ENCODE measurements at places on chromosomes 2 and 18. TPM values are rescaled to one million over a fixed set of nuclear protein-coding genes. Genes with fewer than 3 reads are reported as not detected.
A peak's percentile ranks its signal among the peaks of the same experiment; 100 is the strongest.

Gene REG1B
- total RNA-seq, result not detected

- DNase-seq, result no peak
These were observed 11.9 kb downstream of the ELP2 start for GRCh38 chr18:36141576-36141975.

DNA sequence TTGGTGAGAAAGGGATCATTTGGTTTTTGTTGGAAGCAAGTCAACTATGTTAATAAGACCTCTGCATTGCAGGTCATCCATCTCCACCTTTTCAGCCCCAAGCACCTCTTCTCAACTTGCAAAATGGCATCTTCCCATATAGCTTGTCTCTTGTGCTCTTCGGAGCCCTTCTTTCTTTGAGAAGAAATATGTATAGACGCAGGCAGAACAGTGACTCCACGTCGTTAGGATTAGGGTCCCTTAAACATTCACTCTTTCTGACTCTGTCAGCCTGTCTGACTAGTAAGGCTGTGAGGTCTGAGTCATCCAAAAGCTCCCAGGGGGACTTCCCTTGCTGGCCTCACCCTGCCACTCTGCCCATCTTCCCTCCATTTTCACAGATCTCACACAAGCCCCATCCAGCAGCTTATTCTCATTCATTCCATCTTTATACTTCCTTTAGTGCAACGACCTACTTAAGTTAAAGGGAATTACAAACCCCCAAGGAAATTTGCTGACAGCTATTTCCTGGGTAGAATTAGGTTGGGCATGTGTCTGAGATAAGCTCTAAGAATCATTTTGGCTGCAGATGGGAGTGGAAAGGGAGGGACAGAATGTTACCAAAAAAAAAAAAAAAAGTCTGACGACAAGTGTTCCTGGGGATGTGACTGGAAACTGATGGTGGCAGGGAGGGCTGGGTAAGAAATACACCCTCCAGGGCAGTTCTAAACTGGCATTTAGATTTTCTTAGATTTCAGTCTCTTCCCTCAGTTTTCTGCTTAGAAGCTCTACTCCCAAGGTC lies 37.7 kb upstream of the MEX3C start:
- no peak for DNase-seq

Gene TSGA10
- 12.2 TPM for total RNA-seq

GRCh38 chr2:47311764-47312490 lies 91.0 kb upstream of the MSH2 start:
- DNase-seq, result no peak

DNA sequence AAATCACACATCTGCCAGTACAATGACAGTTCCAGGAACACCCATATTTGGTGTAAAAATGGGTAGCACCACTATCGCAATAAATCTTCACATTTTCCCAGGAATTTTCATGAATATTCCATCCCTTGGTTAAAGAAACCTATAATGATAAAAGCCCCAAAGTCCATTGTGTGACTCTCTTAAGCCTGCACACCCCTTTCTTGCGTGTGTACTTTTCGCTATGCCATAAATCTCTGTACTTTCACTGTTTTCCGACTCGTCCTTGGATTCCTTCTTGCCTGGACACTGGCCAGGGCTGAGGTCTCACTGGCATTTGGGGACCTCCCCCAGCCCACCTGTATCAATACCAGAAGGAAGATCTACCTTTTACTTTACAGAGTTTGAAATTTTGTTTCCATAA lies 172.3 kb downstream of the RNF152 start:
- no peak for DNase-seq

- DNase-seq, result no peak
These were observed 9.4 kb upstream of the GPR55 start for GRCh38 chr2:230934231-230935129.

DNA sequence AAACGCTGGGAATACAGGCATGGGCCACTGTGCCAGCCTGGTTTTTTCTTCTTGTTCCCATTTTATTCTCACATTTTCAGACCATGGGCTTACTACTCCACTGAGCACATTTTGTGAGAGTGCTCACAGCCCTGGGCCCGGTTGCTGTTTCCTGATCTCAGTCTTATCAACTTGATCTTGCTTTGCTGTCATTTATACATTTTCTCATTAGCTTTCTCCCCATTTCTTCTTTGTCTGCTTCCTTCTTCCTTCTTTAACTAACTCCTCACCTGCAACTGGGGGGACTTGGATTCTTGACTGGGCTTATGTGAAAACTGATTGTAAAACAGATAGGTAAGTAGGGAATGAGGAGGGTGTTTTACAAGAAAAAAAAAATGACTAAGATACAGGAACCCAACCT lies 117.3 kb downstream of the PLB1 start:
- no peak for DNase-seq

Gene PCARE
- 0.16 TPM for total RNA-seq

DNA sequence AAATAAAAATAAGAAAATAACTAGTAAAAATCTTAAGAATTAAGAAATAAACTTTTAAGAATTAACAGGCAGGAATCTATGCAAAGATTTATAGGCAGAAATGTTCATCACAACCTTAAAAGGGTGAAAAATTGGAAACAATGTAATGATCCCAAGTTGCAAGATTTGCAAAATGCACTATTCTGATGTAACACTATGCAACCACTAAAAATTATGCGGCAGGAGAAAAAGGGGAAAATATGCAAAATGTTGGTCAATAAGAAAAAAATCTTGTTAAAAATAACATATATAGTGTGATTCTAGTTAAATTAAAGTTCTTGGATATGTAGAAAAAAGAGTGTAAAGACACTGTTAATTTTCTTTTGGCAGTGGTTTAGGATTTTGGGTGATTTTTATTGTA lies 132.8 kb downstream of the UPP2 start:
- no peak for DNase-seq

Gene CABYR
- 4.8 TPM for total RNA-seq

Gene SAG
- not detected for total RNA-seq

- no peak for DNase-seq
These were observed 98.4 kb downstream of the COLEC12 start for GRCh38 chr18:402129-402528.

Gene DSEL
- 49.3 TPM for total RNA-seq

Gene CCDC150
- 9.8 TPM for total RNA-seq

DNA sequence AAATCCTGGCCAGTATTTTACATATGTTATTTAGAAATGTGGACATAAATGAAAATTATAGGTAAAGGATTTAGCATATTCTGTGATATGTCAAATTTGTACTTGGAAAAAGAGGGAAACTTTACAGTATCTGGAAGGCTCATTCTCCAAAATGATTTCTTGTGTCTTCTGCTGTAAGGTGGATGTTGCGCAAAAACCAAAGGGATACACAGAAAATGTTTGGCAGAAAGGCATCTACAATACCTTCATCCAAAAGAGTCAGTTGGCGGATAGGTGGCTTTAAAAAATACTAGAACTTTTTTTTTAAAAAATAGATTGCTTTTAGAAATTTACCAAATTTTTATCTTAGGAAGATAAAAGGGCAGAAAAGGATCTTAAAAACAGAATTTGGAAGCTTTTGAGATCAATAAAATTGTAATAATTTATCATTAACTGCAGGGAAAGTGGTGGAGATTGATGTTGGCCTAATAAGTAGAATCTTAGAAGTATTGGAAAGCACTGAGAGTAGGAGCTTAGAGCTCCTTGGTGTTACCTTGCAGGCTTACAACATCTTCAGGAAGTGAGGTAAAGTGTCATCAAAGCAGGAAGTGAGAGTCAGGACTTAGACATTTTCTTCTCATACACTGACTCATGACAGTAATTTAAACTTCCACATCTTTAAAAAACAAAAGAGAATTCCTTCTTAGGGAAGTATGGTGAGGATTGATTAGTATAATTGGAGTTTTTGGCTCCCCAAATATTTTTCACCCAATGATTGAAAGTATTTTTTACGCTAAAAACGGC lies 2.1 kb downstream of the NABP1 start:
- DNase-seq, result no peak

- no peak for DNase-seq
These were observed 158.5 kb downstream of the TPO start for GRCh38 chr2:1571477-1572417.

Gene TTN
- total RNA-seq, result 153 TPM

- DNase-seq, result no peak
These were observed 2.9 kb downstream of the CASP10 start for GRCh38 chr2:201185863-201186262.

DNA sequence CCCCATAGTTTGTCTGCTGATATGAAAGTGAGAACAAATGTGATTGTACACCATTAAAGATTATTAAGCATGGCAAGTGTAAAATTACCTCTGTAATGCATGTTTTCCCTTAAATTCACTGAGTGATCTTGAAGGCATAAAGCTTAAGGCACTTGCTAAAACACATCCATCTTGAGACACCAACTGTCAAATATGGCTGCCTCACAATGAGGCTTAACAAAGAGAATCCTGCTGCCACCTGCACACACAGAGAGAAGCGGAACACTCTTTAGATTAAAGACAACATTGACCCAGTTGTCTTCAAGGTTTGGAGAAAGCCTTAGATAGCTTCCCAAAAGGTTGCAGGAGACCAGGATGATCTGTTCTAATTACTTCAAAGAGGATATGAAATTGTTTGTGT lies 803.6 kb upstream of the GYPC start:
- no peak for DNase-seq

DNA sequence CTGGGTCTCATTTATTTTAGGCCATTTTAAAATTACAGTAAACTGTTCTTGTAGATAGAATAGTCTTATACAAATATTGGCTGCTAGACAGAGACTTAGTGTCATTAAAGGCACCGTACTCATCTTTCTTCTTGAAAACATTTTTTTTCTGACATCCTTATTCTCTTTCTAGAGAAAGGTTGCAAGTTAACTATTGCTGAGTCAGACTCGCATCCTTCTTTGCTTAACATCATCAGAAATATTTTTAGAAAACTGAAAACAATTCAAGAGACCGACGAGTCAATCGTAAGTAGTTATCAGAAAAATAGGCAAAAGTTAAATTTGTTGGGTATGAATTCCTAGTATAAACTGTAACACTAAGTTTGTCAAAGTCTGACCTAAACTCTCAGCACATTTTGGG lies 72.2 kb downstream of the HNMT start:
- DNase-seq, result no peak

Gene CCDC141
- 18.0 TPM for total RNA-seq

Gene PDIA6
- total RNA-seq, result 166 TPM

- DNase-seq, result no peak
These were observed 382.1 kb downstream of the NRXN1 start for GRCh38 chr2:50649626-50650402.

DNA sequence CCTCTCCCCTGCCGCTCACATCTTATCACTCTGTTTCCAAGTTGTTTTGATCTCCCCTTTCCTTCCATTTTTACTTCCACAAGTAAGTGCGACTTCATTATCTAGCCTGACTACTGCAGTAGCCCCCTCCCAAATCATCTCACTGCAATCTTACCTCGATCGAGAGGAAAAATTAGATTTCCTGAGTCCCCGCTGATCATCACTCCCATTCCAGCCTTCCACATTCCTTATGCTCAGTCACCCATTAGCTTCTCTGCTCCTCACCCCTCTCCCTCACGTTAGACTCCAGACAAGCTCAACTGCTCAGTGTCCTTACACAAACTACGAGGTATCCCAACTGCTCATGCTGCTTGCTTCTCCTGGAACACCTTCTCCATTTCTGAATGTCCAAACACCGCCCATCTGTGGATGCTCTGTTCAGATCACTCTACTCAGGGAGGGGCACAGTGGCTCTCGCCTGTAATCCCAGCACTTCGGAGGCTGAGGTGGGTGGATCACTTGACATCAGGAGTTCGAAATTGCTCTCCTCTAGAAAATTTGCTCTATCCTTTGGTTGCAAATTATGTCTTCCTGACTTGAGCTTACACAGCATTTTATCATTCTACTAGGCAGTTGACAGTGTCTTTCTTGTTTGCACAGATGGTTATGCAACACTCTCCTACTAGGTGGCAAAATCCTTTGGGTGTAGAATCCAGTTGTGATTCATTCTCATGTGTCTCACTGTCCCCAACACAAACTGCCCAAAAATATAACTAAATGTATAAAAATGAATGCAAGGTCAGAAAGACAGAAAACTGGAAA lies 96.5 kb downstream of the INO80D start:
- DNase-seq, result no peak

DNA sequence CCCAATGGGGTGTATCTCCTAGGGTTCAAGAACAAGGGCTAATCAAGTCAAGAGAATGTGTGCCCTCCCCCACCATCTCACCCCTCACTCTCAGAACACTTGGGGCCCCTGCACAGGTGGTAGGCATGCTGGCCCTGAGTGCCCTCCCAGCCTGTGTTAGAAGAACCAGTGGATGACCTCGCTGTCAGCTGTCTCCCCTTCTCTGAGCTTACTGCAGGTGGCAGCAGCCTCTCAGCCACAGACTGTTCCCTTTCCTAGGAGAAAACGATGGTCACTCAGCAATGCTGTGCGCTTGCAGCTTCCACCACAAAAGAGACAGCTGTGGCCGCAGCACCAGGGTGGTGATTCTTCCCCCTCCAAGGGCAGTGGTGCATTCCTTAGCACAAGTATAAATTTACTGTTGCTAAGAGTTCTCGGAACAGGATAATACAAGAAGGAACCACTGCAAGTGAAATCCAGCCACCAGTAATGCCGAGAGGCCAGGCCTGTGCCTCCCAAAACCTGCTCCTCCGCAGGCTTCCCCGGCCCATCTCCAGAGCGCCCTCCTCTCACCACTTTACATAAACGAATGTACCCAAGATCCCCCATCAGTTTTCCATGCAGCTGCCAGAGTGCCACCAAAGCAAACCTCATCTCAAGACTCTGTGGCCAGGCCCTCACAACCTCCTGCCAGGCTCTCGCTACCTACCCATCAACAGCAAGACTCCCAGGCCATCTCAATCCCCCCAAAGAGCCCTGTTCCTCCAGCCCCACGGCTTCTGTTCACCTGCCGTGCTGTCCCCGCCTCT lies 935 bp upstream of the RAMP1 start:
- no peak for DNase-seq

GRCh38 chr18:48075707-48076093 lies 145.2 kb upstream of the SMAD2 start:
- no peak for DNase-seq

DNA sequence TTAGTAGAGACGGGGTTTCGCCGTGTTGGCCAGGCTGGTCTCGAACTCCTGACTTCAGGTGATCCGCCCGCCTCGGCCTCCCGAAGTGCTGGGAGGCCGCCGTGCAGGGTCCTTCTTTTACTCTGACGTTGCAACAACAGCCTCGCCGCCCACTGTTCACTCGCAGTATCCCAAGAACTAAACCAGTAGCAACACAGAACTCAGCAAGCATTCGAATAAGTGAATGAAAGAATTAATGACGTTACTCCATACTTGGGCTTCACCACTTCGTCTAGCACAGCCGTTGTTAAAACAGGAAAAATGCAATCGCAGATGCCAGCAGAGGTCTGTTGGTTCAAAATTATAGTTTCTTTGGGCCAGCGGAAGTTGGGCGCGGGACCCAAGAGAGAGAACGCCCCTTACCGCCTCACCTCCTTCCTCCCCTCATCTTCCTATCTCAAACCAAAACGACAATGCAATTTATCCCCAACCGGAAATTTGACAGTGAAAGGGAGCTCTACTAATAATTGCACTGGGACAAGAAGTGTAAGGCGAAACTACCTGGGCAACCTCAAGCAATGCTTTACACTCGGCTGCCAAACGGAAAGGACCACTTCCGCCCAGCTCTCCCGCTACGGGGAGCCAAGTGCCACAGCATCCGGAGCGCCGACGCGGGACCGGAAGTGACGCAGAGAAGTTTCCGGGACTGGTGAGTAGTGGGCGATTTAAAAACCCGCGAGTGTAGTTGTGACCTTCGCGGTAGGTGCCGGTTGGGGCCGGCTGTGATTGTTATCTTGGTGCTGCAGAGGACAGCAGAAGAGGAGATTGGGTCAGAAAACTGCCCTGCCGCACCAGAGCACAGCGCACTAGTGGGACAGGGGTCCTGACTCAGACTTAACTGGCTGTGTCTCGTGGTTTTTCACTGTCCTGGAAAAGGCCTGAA lies at the start of the genes NIF3L1 and PPIL3:
Gene NIF3L1 (plus strand): TSS at position 668 of the 922 bp plus-strand sequence. CDS start 2,573 bp downstream, outside the sequence.
Gene PPIL3 (minus strand): TSS at position 374 of the 922 bp plus-strand sequence. CDS start 1,462 bp downstream, outside the sequence.
- DNase-seq, result peak; percentile 96
